ENCODE measurements at places on chromosomes 3 and 15. TPM values are rescaled to one million over a fixed set of nuclear protein-coding genes. Genes with fewer than 3 reads are reported as not detected.

The IFRD2 gene
- 231 TPM for total RNA-seq

- no peaks in the 10 kb centered on the region for H3K27me3 ChIP-seq
- H3K4me1 ChIP-seq, result no peaks in the 10 kb centered on the region
- no peak overlapping the region for H3K27ac ChIP-seq
- no peaks in the 10 kb centered on the region for H3K36me3 ChIP-seq
- no peak overlapping the region for H3K4me3 ChIP-seq
Measured at GRCh38 chr3:77906102-77906709, 866.3 kb downstream of the ROBO2 start.

GRCh38 chr15:74388363-74388951, 21.0 kb upstream of the CYP11A1 start:
- no peaks in the 10 kb centered on the region for H3K27me3 ChIP-seq
- no peak overlapping the region for H3K4me3 ChIP-seq
- H3K4me1 ChIP-seq, result peaks cover 61% of the 10 kb centered on the region
- DNase-seq, result no peak
- peak overlapping the region; percentile 15 for H3K27ac ChIP-seq
- peaks cover 3% of the 10 kb centered on the region for H3K36me3 ChIP-seq

DNA sequence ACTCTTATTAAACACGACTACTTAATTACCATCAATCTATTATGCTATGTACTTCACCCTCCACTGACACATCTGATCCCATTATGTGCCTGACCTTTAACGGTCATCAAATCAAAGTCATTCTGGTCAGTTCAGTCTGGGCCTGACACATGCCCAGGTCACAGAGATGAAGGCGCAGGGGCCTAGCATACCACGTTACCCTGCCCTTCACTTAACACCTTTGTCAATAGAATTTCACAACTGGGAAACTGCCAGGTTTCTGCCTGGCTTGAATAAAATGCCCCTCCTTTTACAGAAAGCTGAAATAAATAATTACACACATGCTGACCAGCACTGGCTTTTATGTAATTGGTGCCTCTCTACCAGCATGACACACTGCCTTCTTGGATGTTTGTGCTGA, 39.5 kb downstream of the MECOM start:
- no peak overlapping the region for H3K4me3 ChIP-seq
- no peak overlapping the region for H3K27ac ChIP-seq
- no peaks in the 10 kb centered on the region for H3K36me3 ChIP-seq
- H3K4me1 ChIP-seq, result no peaks in the 10 kb centered on the region
- DNase-seq, result no peak

DNA sequence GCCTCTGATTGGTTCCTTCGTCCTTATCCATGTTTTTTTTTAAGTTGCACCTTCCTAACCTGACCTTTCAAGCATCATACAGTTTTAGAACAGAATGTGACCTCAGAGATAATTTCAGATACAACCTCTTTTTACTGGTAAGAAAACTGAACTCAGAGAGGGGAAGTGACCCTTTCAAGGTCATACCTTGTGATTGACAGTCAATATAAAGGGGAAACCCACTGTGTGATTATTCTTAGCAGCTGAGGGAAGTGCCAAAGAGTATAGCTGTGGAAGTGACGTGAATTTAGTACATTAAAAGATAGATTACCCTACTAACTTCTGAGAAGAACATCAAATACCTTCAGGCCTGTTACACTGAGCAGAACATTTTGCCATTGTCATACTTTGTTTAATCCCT, 319.4 kb downstream of the NEK10 start:
- DNase-seq, result no peak
- H3K4me3 ChIP-seq, result no peak overlapping the region
- H3K27ac ChIP-seq, result no peak overlapping the region
- no peaks in the 10 kb centered on the region for H3K27me3 ChIP-seq
- no peaks in the 10 kb centered on the region for H3K4me1 ChIP-seq
- no peaks in the 10 kb centered on the region for H3K36me3 ChIP-seq

DNA sequence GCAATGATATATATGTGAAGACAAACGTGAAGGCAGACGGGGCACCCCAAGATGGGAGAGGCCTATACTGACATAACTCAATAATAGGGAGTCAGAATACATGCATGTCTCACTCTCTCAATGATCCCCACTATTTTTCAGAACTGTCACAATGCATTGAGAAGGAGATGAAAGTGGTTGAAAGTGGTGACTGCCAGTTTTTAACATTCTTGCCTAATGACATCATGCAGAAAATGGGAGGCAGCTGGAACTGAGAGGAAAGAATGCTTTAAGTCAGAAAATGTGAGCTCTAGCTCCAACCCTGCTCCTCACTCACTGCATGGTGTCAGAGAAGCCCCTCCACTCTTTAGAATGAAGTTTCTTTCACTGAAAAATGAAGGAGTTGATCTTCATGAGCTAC, 55.3 kb upstream of the P2RY1 start:
- no peak overlapping the region for H3K27ac ChIP-seq
- no peak for DNase-seq
- no peaks in the 10 kb centered on the region for H3K4me1 ChIP-seq
- H3K4me3 ChIP-seq, result no peak overlapping the region

DNA sequence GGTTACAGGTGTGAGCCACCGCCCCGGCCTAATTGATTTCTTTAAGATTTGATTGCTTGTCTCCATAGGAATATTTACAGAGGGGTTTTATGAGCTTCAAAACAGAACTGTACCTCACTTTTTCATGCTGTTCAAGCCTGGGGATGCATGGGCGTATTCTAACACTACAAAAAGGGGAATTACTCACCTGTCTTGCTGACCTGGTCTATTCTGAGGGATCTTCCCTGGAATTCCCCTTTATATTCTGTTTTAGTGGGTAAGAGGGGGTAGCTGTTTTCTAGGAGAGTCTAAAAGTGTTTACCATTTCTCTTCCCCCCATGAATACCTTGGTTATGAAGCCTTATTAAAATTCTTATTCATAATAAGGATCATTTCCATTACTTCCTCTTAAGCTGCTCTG, 48.1 kb downstream of the NME9 start:
- no peaks in the 10 kb centered on the region for H3K27me3 ChIP-seq
- peaks cover 18% of the 10 kb centered on the region for H3K36me3 ChIP-seq
- no peak overlapping the region for H3K27ac ChIP-seq

DNA sequence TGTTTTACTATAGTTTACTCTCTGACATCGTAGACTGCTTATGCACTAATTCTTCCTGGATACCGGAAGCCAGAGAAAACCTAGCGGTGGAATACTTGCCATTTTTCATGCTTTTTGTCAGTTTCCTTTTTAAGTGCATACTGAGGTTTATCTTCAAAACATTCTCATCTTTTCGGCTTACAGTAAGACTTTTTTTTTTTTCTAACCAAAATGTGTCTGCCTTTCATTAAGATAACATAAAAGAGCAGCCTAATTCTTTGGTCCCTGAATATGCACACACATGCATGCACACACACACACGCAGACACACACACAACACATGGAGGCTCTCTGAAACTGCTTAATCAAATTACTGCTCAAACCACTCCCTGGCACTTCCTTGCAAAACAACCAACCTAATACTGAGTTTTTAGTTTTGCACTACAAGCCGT, 1.3 kb downstream of the ZNF445 start:
- peaks cover 26% of the 10 kb centered on the region for H3K4me1 ChIP-seq
- H3K4me3 ChIP-seq, result peak overlapping the region; percentile 94
- peaks cover 6% of the 10 kb centered on the region for H3K36me3 ChIP-seq
- H3K27me3 ChIP-seq, result no peaks in the 10 kb centered on the region
- peak overlapping the region; percentile 68 for H3K27ac ChIP-seq
- DNase-seq, result peak; percentile 61

DNA sequence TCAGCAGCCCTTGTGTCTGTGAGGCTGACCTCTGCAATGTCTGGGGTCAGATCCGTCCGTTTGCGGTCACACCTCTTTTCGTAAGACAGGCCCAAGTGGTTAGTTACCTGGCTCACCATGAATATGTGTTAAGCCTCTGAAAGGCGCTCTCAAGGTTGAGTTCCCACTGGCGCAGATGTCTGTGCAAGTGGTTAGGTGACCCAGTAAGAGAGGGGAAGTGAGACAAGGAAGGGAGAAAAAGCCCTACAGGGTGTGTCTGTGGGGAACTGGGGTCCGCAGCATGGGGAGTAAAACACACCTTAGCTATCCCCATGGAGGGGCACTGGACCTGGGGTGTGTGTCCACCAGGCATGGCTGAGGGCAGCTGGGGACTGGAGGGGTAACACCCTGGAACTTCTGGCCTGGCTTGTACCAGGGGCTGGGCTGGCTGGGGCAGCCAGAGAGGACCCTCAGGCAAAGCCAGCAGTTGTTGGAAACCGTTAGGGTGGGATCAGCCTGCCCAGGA, 391.6 kb upstream of the PROK2 start:
- no peaks in the 10 kb centered on the region for H3K36me3 ChIP-seq
- peaks cover 5% of the 10 kb centered on the region for H3K4me1 ChIP-seq
- peaks cover 27% of the 10 kb centered on the region for H3K27me3 ChIP-seq
- no peak for DNase-seq
- H3K4me3 ChIP-seq, result no peak overlapping the region

- no peak overlapping the region for H3K27ac ChIP-seq
- DNase-seq, result no peak
- H3K4me1 ChIP-seq, result peaks cover 2% of the 10 kb centered on the region
- no peaks in the 10 kb centered on the region for H3K27me3 ChIP-seq
- H3K4me3 ChIP-seq, result no peak overlapping the region
Measured at GRCh38 chr3:129382366-129382765, 46.1 kb downstream of the EFCAB12 start.

GRCh38 chr15:48370460-48370859, 39.2 kb downstream of the DUT start:
- no peaks in the 10 kb centered on the region for H3K36me3 ChIP-seq
- H3K4me3 ChIP-seq, result no peak overlapping the region
- no peak overlapping the region for H3K27ac ChIP-seq
- no peaks in the 10 kb centered on the region for H3K4me1 ChIP-seq

GRCh38 chr15:42065033-42065432, 29.3 kb downstream of the PLA2G4D start:
- no peak overlapping the region for H3K27ac ChIP-seq
- H3K4me1 ChIP-seq, result peaks cover 2% of the 10 kb centered on the region
- no peaks in the 10 kb centered on the region for H3K36me3 ChIP-seq
- no peak overlapping the region for H3K4me3 ChIP-seq
- H3K27me3 ChIP-seq, result peaks cover 14% of the 10 kb centered on the region

DNA sequence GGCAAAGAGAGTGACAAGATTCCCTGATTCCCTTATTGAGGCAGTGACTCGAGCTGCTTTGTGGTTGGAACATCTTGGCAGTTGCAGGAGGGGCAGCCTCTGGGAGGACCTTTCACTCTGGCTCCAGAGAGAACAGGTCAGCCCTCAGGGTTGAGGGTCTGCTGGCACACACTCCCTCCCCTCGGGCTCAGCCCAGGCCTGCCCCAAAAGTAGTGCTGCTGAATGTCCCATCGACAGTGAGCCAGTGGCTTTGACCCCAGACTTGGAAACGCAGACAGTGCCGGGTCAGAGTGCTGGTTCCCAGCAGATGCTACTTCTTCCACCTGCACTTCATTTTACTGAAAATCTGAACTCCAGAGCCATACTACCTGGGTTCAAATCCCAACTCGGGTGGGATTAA, 25.6 kb upstream of the ATP2B2 start:
- DNase-seq, result no peak
- H3K36me3 ChIP-seq, result no peaks in the 10 kb centered on the region
- no peak overlapping the region for H3K27ac ChIP-seq
- H3K4me1 ChIP-seq, result no peaks in the 10 kb centered on the region
- H3K27me3 ChIP-seq, result peaks cover 1% of the 10 kb centered on the region

The SLC24A5 gene
- total RNA-seq, result not detected

DNA sequence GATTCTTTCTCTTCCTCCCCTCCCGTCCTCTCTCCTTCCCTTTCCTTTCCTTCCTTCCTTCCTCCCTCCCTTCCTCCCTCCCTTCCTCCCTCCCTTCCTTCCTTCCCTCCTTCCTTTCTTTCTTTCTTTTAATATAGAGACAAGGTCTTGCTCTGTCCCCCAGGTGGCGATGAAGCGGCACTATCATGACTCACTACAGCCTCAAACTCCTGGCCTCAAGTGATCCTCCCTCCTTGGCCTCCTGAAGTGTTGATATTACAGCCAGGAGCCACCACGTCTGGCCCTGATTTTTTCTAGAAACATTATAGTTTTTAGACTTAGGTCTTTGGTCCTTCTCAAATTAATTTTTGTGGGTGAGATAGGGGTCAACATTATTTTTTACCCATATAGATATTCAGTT, 15.5 kb downstream of the GRM2 start:
- peaks cover 2% of the 10 kb centered on the region for H3K27me3 ChIP-seq
- no peak overlapping the region for H3K27ac ChIP-seq
- H3K4me3 ChIP-seq, result no peak overlapping the region

Data from activated CD4-positive, alpha-beta T cell treated with anti-CD3 and anti-CD28 coated beads, Interleukin-2, amount 10 ng/mL, durations not matched to agents 24 days and 14 days (primary cell).